ENCODE measurements at places on chromosomes 5 and 9. TPM values are rescaled to one million over a fixed set of nuclear protein-coding genes. Genes with fewer than 3 reads are reported as not detected.

OMD gene
- not detected for total RNA-seq

ELOVL7 gene
- 24.3 TPM for total RNA-seq

PCDHGA8 gene
- not detected for total RNA-seq

CYSRT1 gene
- 9.0 TPM for total RNA-seq

FEM1C gene
- total RNA-seq, result 11.3 TPM

GKAP1 gene
- 4.8 TPM for total RNA-seq

CAMK4 gene
- total RNA-seq, result not detected

AUH gene
- total RNA-seq, result 31.1 TPM

- DNase-seq, result no peak
Observed at GRCh38 chr9:83919111-83919510, 2.1 kb downstream of the KIF27 start.

DNA sequence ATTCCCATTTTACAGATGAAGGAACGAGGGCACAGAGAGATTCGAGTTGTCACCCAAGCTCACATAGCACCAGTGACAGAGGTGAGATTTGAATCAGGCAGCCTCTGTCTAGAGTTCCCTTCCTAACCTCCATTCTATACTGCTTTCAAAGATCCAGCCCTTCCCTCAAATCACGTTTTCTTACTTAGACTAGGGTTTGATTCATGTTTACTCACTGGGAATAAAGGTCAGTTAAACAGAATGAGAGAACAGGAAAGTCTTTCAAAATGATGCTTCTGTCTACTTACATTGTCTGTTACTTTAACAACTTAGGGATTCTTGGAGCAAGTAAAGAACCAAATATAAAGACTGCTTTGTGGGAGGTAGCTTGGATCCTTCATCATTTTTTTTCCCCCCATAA, 40.0 kb downstream of the ZFAND5 start:
- DNase-seq, result no peak

GRCh38 chr9:90778746-90779145, 22.9 kb upstream of the SYK start:
- DNase-seq, result no peak

- DNase-seq, result peak; percentile 83
Observed at GRCh38 chr5:38595132-38595745, 38.8 kb upstream of the LIFR start.

DNA sequence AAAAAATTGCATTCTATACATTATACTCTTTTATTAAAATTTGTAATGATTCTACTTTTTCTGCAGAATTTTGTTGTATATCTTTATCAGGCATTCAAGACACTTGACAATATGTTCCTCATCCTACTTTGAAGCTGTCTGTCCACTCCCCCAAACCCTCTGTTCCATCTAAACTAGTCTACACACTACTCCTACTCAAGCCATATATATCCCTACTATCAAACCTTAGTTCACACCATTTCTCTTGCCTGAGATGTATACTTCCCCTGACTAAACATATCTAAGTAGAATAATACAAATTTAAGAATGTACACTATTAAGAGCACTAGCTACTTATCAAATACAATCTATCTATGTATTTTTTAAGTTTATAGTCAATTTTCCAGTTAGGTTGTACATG, 107.1 kb upstream of the FTMT start:
- no peak for DNase-seq

- no peak for DNase-seq
Observed at GRCh38 chr9:122821278-122821943, 7.0 kb downstream of the PDCL start.

DNA sequence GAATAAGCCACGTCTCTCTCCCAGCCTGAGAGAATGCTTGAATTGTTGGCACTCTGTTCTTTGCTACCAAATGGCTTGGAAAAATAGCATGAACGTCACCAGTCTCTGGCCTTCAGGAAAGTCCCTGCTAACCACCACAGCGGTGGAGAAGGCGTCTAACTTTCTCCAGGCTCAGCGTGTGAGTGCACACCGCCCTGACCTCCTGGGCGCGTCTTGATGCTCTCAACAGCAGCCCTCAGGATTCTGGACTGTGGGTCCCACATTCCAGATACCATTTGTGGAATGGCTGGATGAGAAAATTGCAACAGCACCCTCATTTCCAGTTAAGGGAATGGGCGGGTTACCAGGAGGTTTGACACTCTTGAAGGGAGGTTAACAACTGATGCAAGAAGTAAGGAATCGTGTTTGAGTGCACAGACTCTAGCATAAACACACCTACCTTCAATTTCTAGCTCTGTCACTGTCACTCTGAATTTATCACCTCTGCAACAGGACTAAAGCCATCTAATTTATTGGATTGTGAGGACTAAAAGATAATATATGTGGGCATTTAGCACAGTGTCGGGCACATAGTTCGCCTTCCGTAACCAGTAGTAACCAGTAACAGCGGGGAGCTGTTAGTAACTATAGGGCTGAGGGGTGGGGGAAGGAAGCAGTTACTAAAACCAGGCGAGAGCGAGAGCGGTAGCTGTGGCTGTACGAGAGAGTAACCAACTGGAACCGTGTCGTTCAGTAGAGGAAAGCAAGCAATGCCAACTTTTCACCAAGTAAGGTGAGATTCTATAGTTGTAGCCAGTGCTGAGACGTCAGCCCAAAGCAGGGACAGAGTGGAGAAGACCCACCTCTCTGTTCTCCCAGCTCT, 807 bp upstream of the PLGRKT start:
- DNase-seq, result no peak

DNA sequence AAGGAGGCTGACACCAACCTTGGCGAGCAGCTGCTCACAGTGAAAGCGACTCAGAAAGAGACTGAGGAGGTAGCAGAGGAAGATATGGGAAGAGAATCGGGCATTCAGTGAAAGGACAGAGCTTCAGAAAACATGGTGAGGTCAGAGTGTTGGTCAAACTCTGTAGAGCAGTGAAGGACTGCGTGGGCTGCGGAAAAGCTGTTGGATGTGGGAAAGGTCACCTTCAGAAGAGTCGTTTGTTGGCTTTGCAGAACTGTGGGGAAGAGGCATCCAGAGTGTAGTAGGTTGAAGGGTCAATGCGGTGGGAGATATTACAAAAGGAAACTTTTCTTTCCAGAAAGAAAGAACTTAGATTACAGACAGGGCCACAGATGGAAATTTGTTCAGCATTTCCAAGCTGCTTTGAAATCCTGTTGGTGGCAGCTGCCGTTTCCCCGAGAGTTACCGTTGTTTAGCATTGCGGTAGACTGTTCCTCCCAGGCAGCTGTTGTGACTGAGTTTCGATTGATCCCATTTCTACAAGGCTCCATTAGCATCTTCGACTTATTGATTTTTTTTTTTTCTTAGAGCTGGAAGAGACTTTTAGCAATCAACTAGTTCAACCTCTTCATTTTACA, 58.3 kb upstream of the AFAP1L1 start:
- DNase-seq, result no peak

DNA sequence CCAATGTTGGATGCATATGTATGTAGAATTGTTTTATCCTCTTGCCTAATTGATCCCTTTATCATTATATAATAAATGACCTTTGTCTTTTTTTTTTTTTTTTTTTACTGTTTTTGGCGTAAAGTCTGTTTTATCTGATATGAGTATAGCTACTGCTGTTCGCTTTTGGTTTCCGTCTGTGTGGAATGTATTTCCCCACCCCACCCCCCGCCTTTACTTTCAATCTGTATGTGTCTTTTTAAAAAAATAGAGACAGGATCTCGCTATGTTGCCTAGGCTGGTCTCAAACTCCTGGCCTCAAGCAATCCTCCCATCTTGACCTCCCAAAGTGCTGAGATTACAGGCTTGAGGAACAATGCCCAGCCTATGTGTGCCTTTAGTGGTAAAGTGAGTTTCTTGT, 11.3 kb downstream of the AHRR start:
- DNase-seq, result no peak

- no peak for DNase-seq
Observed at GRCh38 chr5:3911773-3912172, 316.1 kb downstream of the IRX1 start.

DNA sequence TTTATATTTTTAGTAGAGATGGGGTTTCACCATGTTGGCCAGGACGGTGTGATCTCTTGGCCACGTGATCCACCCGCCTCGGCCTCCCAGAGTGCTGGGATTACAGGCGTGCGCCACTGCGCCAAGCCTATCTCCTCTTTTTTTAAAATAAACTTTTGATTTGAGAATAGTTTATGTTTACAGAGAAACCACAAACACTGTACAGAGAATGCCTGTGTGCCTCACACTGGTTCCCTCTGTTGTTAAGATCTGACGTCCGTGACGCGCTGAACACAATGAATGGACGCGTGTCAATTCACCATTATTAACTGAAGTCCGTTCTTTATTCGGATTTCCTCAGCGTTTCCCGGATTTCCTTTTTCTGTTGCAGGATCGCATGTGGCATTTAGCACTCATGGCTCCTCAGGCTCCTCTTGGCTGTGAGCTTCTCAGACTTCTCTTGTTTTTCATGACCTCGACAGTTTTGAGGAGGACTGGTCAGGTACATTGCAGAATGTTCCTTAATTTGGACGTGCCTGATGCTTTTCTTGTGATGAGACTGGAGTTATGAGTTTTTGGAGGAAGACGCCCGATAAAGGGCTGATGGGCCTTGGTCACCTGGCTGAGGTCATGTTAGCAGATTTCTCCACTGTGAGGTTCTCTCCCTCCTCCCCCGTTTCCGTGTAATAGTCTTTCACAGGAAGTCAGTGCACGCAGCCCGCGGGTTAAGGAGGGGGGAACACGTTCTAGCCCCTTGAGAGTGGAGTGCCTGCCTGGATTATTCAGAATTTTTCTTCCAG, 69.6 kb downstream of the ANKRD33B start:
- no peak for DNase-seq

- no peak for DNase-seq
Observed at GRCh38 chr9:99577351-99577750, 244.3 kb upstream of the NR4A3 start.

- peak; percentile 43 for DNase-seq
Observed at GRCh38 chr5:160926428-160926827, 74.4 kb upstream of the ATP10B start.

DNA sequence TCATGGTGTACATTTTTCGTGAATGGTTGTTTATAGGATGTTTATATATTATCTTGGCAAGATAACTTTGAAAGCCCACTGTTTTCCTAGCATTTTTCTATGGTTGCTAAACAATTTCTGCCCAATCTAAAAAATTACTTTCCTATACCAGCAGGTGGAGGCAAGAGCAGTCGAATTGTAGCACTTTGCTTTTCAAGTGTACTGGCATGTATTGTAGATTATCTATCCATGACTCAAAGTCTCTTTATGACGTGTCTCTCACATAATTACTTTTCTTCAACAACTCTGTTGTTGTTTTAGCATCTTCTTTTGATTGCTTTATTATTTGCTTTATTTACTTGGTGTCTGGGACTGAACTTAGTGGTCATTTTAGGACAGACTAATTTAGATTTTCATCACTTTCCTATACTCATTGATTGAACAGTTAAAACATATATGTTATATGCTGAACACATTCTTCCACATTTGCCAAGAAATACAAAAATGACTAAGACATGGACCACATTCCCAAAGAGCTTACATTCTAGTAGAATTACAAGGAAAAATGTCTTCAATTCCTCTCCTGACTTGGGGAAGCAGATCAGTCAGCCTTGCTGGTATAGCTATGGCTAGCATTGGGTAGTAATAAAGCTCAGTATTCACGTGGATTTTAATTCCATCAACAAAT, 20.7 kb downstream of the NLN start:
- peak; percentile 62 for DNase-seq

DNA sequence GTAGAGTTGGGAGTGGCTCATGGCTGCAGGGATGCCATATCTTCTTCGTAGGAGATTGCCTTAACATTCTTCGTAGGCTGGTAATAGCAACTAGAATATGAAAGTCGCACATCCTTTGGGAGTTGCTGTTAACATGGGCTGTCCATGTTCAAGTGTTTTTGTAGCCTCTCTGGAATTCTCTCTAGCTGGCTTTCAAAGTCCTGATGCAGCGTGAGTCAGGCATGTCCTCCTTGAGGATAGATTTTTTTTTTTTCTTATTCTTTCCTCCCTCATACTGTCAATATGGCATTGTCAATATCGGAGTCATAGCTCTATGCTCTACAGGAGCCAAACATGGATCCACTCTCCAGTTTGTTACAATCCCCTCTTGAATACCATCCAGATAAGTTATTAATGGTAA, 494.8 kb upstream of the WWC1 start:
- no peak for DNase-seq

DNA sequence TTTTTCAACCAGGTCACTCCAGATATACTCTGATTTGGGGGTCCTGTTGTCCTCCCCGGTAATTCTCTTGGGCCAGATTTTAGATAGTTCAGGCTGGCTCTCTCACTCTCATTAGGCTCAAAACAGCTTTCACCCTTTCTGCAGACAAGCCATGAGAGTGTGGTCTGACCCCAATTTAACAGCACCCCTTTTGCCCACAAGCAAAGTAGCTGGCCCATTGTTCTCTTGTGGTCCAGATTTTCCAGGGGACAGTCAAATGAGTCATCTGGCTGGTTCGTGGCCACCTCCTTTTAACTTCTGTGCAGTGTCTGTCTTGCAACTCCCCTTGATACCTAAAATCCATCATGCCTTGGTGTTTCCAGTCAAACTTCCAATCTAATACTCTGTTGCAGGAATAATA, 16.5 kb downstream of the BHMT2 start:
- no peak for DNase-seq

- DNase-seq, result no peak
Observed at GRCh38 chr9:136208675-136209074, 3.7 kb upstream of the LHX3 start.

DNA sequence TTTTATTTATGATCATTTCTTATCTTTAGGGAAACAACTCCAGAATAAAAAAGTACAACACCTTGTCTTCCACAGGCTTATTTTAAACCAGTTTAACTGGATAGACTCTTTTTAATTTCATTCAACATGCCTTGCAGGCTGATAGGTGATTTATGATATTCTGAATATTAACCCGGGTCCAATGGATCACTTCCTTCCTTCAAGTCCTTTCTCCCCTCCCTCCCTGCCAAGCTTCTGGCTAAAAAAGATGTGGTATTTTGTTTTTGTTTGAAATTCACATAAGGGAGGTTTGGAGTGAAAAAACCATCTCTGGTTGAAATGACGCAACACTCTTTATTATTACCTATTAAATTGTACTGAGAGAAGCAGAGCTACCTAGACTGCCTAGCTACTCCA, 265.3 kb downstream of the MLLT3 start:
- DNase-seq, result peak; percentile 68

DNA sequence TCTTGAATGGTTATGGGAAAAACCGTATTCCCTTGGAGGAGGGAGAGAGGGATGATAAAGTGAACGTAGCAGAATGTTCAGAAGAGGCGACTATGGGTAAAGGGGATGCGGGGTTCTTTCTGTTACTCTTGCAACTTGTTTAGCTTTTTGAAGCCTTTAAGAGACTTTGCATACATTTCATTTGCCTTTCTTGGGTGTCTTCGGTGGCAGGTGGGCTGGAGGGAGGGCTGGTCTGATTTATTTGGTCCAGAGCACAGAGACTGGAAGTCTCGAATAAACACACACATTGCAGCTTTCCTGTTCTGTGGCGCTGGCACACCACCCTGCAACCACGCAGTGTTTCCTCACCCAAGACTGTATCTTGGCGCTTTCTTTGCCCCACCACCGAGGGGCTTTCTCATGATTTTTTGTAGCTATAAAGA, 23.2 kb downstream of the TTF1 start:
- DNase-seq, result no peak

GRCh38 chr9:98381311-98382103, 126.1 kb upstream of the TBC1D2 start:
- DNase-seq, result no peak

- DNase-seq, result no peak
Observed at GRCh38 chr9:125878164-125878631, 131.0 kb downstream of the PBX3 start.

All from PC-9 (cell line).